ENCODE measurements at places on chromosomes 1 and 21. TPM values are rescaled to one million over a fixed set of nuclear protein-coding genes. Genes with fewer than 3 reads are reported as not detected.

DNA sequence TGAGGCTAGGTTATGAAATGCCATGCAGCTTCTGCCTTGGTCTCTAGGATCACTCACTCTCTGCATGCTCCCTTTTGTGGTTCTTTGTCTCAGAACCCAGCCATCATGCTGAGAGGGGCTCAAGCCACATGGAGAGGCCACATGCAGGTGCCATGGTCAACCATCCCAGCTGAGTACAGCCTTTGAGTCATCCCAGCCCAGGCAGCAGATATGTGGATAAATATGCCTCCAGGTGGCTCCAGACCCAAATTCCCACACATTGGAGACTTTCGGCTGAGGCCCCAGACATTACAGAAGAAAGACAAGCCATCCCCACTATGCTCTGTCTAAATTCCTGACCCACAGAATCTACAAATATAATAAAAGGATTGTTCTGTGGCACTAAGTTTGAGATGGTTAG is 102.0 kb downstream of the LHX9 start:
- no peak for DNase-seq

GRCh38 chr1:221097479-221098281 is 218.4 kb downstream of the HLX start:
- DNase-seq, result peak; percentile 52

- DNase-seq, result no peak
Observed at GRCh38 chr1:228359613-228360532, 46.8 kb downstream of the TRIM11 start.

DNA sequence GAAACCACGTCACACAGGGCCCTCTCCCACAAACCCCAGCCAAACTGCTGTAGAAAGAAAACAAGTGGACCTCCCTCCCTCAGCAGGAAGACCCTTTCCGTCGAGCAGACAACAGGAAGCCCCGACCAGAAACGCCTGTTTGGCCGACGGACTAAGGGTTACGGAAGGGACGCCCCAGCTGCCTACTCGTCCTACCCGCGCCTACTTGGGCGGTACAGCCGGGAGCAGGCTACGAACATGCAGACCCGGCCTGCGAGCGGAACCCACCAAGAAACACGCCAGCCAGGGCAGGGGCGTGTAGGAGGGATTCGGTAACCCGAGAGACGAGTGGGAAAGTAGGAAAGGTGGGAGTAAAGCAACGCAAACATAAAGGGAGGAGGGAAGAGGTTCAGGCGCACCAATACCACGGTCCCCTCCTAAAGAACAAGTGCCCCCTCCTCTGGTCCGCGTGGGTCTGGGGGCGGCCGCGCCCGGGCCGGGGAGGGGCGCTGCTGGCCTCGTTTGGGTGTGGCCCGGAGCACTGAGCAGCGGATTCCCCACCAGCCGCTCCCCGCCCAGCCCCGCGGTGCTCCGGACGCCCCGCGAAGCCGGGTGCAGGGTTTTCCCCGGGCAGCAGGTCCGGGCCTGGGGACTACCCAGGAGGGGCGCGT is 450 bp downstream of the S100A10 start:
- DNase-seq, result no peak

DNA sequence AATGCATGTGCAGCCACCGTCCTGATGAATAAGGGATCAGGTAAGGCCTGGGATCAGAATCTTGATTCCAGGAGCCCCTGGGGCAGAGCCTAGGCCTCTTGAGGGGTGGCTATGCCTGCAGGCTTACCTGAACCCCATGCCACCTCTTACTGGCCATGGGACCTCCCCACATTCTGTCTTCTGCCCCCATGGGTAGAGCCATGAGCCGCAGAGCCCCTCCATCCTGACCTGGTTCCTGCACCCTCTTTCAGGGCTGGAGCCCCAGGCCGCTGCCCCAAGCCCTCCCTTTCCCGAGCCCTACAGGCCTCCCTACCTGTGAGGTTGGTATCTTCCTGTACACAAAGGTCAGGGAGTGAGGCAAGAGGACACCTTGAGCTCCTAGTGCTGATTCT is 120.8 kb downstream of the DMRTB1 start:
- DNase-seq, result no peak

- DNase-seq, result no peak
Observed at GRCh38 chr1:164772635-164773034, 213.7 kb downstream of the PBX1 start.

The CNR2 gene
- polyA plus RNA-seq, result 0.15 TPM

The BRWD1 gene
- 48.1 TPM for polyA plus RNA-seq

The TNFRSF18 gene
- polyA plus RNA-seq, result 0.29 TPM

The UQCRHL gene
- 2.8 TPM for polyA plus RNA-seq

The TRIM67 gene
- 1.4 TPM for polyA plus RNA-seq
